ENCODE measurements at places on chromosomes 1 and 21.

- H3K4me3 ChIP-seq, result no peak overlapping the region
- peak overlapping the region; percentile 28 for H3K27ac ChIP-seq
- H3K27me3 ChIP-seq, result no peaks in the 10 kb centered on the region
- no peaks in the 10 kb centered on the region for H3K36me3 ChIP-seq
These were observed 7.4 kb upstream of the MPL start for GRCh38 chr1:43329995-43330751.

DNA sequence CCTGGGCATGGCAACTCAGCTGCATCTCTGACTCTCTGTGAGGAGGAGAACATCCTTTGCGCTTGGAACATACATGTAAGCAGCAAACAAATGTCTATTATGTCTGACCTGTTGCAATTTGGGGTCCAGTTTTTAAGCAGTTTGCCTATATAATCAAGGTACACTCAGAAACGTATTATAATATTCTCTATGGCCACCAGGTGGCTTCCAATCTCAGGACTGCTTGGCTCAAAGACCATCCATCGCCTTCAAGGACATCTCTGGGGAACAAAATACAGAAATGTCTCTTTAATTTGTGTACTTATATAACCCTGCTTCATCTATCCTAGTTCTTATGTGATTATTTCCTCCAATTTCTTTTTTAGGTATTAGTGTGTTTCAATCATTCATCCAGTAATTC, 227.2 kb downstream of the OLFM3 start:
- H3K4me1 ChIP-seq, result no peaks in the 10 kb centered on the region
- no peaks in the 10 kb centered on the region for H3K36me3 ChIP-seq
- no peak overlapping the region for H3K27ac ChIP-seq
- H3K27me3 ChIP-seq, result no peaks in the 10 kb centered on the region

DNA sequence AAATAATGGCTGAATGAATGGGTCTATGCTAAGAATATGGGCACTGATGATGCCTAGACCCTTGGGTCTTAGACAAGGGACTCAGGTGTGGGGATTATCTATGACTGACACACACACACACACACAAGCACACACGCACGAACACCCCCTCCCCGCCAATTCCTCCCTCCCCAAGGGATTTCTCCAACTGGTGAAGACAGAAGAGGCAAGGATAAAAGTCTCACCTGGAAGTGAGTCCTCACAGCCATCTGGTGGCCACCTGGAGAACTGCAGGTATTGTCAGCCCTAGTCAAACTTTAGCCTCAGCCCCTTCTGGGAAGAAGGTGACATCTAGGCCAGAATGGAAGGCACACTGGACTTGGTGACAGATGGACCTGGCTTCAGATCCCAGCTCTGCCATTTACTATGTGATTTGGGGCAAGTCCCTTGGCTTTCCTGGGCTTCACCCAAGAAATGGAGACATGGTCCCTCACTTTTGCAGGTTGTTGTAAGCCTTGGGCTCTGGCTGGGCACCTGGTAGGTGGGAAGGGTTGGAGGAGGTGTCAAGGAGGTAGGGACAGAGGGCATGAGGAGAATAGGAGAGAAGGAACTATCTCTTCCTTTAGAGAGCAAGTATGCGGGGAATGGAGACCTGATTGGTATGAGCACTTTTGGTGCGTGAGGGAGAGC, 4.0 kb upstream of the GPR3 start:
- no peaks in the 10 kb centered on the region for H3K36me3 ChIP-seq
- DNase-seq, result peak; percentile 54
- peaks cover 13% of the 10 kb centered on the region for H3K4me1 ChIP-seq
- H3K27me3 ChIP-seq, result peaks cover 11% of the 10 kb centered on the region

- no peaks in the 10 kb centered on the region for H3K36me3 ChIP-seq
- H3K27ac ChIP-seq, result no peak overlapping the region
- no peak for DNase-seq
- no peak overlapping the region for H3K4me3 ChIP-seq
- peaks cover 8% of the 10 kb centered on the region for H3K4me1 ChIP-seq
These were observed 98.6 kb downstream of the ZNF281 start for GRCh38 chr1:200311256-200311655.

- DNase-seq, result no peak
- no peak overlapping the region for H3K4me3 ChIP-seq
- H3K27ac ChIP-seq, result no peak overlapping the region
- H3K36me3 ChIP-seq, result no peaks in the 10 kb centered on the region
- H3K4me1 ChIP-seq, result no peaks in the 10 kb centered on the region
- H3K27me3 ChIP-seq, result peaks cover 7% of the 10 kb centered on the region
These were observed 104.8 kb downstream of the PAX7 start for GRCh38 chr1:18735224-18735997.

DNA sequence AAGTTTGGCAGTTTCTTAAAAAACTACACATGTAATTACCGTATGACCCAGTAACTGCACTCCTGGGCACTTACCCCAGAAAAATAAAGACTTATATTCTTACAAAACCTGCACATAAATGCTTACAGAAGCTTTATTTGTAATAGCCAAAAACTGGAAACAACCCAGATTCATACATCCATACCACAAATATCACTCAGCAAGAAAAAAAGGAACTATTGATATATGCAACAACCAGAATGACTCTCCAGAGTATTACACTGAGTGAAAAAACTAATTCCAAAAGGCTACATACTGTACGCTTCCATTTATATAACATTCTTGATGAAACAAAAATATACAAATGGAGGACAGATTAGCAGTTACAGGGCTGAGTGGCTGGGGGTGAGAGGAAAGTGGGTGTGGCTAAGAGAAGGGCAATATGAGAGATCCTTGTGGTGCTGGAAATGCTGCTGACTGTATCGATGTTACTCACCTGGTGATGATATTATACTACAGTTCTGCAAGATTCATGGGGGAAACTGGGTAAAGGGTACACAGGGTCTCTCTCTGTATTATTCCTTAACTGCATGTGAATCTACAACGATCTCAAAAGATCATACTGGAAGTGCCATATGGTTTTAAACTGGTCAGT, 96.0 kb upstream of the GNG4 start:
- H3K36me3 ChIP-seq, result peaks cover 21% of the 10 kb centered on the region
- no peak overlapping the region for H3K27ac ChIP-seq
- H3K4me1 ChIP-seq, result no peaks in the 10 kb centered on the region
- no peak overlapping the region for H3K4me3 ChIP-seq
- H3K27me3 ChIP-seq, result no peaks in the 10 kb centered on the region

GRCh38 chr1:77064246-77064645, 155.0 kb downstream of the PIGK start:
- no peaks in the 10 kb centered on the region for H3K4me1 ChIP-seq
- H3K36me3 ChIP-seq, result no peaks in the 10 kb centered on the region
- DNase-seq, result no peak
- no peak overlapping the region for H3K4me3 ChIP-seq
- H3K27ac ChIP-seq, result no peak overlapping the region

GRCh38 chr1:227728892-227729143, 6.3 kb downstream of the JMJD4 start:
- H3K36me3 ChIP-seq, result peaks cover under 1% of the 10 kb centered on the region
- H3K4me1 ChIP-seq, result peaks cover 3% of the 10 kb centered on the region
- peak overlapping the region; percentile 7 for H3K27ac ChIP-seq
- DNase-seq, result no peak
- peak overlapping the region; percentile 82 for H3K4me3 ChIP-seq

DNA sequence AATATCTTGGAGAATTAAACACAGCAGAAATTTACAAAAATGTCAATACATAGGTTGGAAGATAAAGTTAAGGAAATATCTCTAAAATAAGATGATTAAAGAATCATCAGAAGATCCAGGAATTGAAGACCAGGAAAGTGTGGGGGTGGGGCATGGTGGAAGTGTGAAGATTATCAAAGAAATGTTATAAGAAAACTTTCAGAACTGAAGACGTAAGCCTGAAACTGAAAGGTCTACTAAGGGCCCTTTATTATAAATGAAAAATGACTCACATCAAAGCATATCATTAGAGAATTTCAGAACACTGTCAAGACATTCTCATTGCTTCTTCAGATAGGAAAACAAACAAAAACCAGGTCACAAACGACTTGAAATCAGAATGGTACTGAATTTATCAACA, 92.4 kb upstream of the DPT start:
- DNase-seq, result no peak
- no peak overlapping the region for H3K4me3 ChIP-seq
- peaks cover 5% of the 10 kb centered on the region for H3K27me3 ChIP-seq
- H3K4me1 ChIP-seq, result peaks cover 5% of the 10 kb centered on the region

- no peak overlapping the region for H3K4me3 ChIP-seq
- peaks cover 3% of the 10 kb centered on the region for H3K27me3 ChIP-seq
- peaks cover 10% of the 10 kb centered on the region for H3K4me1 ChIP-seq
- no peak overlapping the region for H3K27ac ChIP-seq
These were observed 213.0 kb upstream of the CACYBP start for GRCh38 chr1:174786760-174787159.

Data from T-helper 2 cell treated with Interferon-gamma antibody and Interleukin-4, amounts not matched to agents 5 μg/mL and 100 μg/mL, for 36 hours (primary cell).